Effector memory CD4-positive, alpha-beta T cell (primary cell): ENCODE measurements at places on chromosomes 6 and 20.

GRCh38 chr6:53704700-53705099 lies 39.1 kb upstream of the KLHL31 start:
- DNase-seq: no peak

GRCh38 chr20:49750611-49751396 lies 37.1 kb upstream of the B4GALT5 start:
- DNase-seq: no peak

DNA sequence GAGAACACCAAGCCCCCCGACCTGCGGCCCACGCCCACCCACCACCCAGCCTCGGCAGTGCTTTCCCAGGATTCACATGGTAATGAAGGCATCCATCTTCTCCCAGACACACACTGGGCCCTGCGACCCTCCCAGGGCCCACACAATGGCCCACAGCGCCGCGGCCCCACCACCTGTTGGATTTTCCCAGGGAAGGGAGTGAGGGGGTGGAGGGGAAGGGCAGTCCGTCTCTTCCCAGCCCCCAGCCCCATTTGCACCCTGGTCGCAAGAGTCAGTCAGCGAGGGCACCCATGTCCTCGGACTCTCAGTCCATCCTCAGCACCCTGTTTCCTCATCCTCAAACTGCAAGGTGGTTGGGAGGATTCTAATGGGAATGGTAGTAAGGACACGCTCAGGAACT lies 23.7 kb upstream of the ID1 start:
- no peak for DNase-seq

- no peak for DNase-seq
Measured at GRCh38 chr20:63095718-63096654, 89.2 kb upstream of the BHLHE23 start.

DNA sequence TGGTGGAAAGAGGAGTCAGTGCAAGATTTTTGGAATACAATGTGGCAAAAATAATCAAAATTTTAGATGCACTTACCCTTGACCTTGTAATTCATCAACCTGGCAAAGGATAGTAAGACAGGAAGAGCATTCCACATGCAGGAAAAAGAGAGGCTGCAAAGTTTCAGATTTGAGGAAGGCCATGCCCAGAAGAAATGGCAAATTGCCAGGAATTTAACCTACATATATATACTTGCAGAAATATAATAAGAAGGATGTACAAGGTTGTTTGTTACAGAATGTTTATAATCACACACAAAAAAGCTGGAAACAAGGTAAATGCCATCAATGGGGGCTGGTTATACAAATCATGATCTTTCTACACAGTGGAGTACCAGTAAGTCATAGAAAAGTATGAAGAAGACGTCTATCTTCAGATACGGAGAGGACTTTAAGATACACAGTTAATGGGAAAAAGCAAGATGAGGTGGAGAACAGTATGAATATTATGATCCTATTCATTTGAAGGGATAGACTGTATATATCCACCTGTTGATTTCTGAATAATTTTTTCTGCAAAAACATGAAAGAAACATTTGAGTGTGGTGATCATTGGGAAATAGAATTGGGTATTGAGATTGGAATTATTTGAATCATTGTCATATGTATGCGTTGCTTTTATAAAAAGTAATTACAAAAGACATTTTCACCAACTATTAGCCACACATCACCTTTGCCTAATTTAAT lies 253.8 kb downstream of the TBC1D7 start:
- DNase-seq: no peak
